GM12878 (cell line): ENCODE measurements at places on chromosomes 3 and 15. TPM values are rescaled to one million over a fixed set of nuclear protein-coding genes. Genes with fewer than 3 reads are reported as not detected.

SAMD7 gene
- polyA plus RNA-seq = 0.14 TPM in 1 of 2 replicates, not detected in the other

GHSR gene
- polyA plus RNA-seq = not detected in 2 replicates

ZBTB47 gene
- polyA plus RNA-seq = 0.06 and 0.07 TPM in 2 replicates

LMCD1 gene
- 0.81 and 0.86 TPM in 2 replicates for polyA plus RNA-seq

ACAN gene
- polyA plus RNA-seq = not detected in 2 replicates

HYAL1 gene
- 0.08 and 0.23 TPM in 2 replicates for polyA plus RNA-seq

STRA6 gene
- polyA plus RNA-seq = 8.1 and 10.4 TPM in 2 replicates

SERPINI2 gene
- not detected in 2 replicates for polyA plus RNA-seq

TUSC7 gene
- polyA plus RNA-seq = not detected in 2 replicates

COX17 gene
- 370 and 382 TPM in 2 replicates for polyA plus RNA-seq

SI gene
- not detected in 2 replicates for polyA plus RNA-seq

PLCB2 gene
- 6.9 and 7.3 TPM in 2 replicates for polyA plus RNA-seq

TOPAZ1 gene
- not detected in 2 replicates for polyA plus RNA-seq

MAP3K13 gene
- polyA plus RNA-seq = 52.8 and 57.3 TPM in 2 replicates

FGF7 gene
- 0.23 TPM in 1 of 2 replicates, not detected in the other for polyA plus RNA-seq

ADAMTSL3 gene
- 0.08 and 0.19 TPM in 2 replicates for polyA plus RNA-seq

POC1A gene
- 40.0 and 49.8 TPM in 2 replicates for polyA plus RNA-seq

HCLS1 gene
- polyA plus RNA-seq = 283 and 303 TPM in 2 replicates

PSMD6 gene
- polyA plus RNA-seq = 199 TPM in 2 replicates

ZNF501 gene
- 1.2 and 1.7 TPM in 2 replicates for polyA plus RNA-seq

ACTL6A gene
- 172 and 197 TPM in 2 replicates for polyA plus RNA-seq

ARPP21 gene
- not detected in 2 replicates for polyA plus RNA-seq

GATM gene
- polyA plus RNA-seq = 22.8 and 25.0 TPM in 2 replicates

GP9 gene
- 0.23 TPM in 1 of 2 replicates, not detected in the other for polyA plus RNA-seq

ADGRG7 gene
- not detected in 2 replicates for polyA plus RNA-seq

PLSCR2 gene
- not detected in 2 replicates for polyA plus RNA-seq

APOD gene
- polyA plus RNA-seq = 0.48 and 0.58 TPM in 2 replicates

GPR27 gene
- polyA plus RNA-seq = not detected in 2 replicates

TEX55 gene
- polyA plus RNA-seq = not detected in 2 replicates

ASB7 gene
- 8.9 and 9.6 TPM in 2 replicates for polyA plus RNA-seq

PDCD7 gene
- polyA plus RNA-seq = 6.0 and 8.6 TPM in 2 replicates
